ENCODE measurements at places on chromosomes 7 and 10. TPM values are rescaled to one million over a fixed set of nuclear protein-coding genes. Genes with fewer than 3 reads are reported as not detected.

GRCh38 chr7:102891693-102892261, 21.0 kb upstream of the LRRC17 start:
- no peak for DNase-seq

- peak; percentile 63 for DNase-seq
Measured at GRCh38 chr10:45471531-45472310, 97.7 kb downstream of the ALOX5 start.

The LFNG gene
- 19.2 TPM for polyA plus RNA-seq

The VTI1A gene
- polyA plus RNA-seq = 11.9 TPM

DNA sequence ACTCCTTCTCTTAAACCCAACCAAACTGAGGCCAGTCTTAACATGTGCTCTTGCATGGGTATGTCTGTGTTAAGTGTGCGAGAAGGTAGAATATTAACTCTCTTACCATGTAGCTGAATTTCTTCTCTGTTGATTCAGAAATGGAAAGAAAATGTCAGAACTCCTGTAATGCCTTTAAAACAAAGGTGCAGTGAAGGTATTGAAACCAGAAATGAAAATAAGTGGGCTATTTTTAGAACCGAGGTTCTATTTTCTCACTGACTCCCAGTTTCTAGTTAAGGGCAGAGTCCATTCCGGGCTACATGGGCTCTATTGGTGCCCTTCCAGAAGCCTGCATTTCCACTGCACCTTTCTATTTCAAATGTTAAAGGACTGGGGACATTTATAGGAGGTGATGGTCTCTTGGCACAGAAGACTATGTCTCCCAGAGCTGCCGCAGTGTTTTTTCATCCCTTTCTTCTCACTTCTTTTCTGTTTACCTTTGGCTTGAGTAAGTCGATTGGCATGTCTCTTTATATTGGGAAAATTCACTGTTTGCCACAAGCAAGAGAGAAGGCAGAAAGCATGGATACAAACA, 174.9 kb downstream of the LRMDA start:
- DNase-seq = no peak

DNA sequence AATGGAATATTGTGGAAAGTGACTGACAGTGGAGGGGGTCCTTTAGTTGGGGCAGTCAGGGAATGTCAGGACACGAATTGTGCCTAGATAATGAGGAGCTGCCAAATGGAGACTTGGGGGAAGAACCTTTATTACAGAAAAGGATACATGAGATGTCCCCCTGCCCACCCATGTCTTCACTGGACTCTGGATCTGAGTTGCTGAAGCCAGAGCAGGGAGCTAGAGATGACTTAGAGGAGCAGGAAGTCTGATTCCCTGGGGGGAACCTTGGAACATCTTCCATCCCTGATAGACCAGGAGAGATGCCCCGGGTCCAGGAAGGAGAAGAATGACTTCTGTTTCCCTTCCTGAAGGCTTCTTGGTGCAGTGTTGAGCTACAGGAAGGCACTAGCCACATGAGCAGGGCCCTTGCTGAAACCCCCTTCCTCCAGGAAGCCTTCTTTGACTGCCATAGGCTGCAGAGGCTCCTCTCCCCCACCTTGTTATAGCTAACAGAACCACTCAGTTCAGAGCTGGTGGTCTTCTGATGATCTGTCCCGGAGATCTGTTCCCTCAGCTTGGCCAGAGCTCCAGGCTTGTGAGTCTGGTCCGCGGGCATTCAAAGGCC, 747 bp upstream of the NEURL1 start:
- no peak for DNase-seq

DNA sequence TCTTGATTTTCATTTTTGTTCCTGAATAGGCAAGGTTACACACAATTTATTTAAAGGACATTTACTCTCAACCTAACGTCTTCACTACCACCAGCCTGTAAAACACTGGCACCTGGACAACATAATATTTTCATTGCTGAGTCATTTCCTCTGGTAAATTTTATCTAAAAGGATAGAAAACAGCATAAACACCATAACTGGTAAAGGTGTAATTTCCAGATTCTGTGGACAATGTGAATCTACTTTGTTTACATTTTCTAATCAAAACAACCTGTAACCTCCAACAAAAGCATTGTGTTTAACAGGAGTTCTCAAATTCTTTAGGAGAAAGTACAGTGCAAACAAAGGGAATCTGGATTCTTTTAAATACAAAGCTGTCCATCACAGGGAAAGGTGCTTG, 472.0 kb upstream of the AKR1E2 start:
- DNase-seq = no peak

- DNase-seq = no peak
Measured at GRCh38 chr10:50210876-50211275, 40.4 kb downstream of the ASAH2 start.

DNA sequence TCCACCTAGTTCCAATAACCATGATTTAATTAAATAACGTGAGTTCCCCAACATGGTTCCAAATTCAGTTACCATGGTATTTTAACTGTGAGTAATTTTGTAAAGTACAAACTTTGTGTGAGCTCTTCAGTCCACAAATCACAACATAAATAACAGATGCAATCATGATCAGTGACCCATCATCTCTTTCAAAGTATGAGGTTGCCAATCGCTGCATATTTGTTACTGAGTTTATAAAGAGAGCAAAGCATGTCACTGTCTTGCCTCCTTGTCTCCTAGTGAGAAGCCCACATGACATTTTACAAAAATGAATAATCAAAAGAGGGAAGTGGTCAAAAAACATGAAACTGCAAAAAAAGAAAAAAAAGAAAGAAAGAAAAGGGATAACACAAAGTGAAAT, 69.1 kb upstream of the PDSS1 start:
- DNase-seq = no peak

- no peak for DNase-seq
Measured at GRCh38 chr7:22833957-22834356, 11.3 kb upstream of the TOMM7 start.

DNA sequence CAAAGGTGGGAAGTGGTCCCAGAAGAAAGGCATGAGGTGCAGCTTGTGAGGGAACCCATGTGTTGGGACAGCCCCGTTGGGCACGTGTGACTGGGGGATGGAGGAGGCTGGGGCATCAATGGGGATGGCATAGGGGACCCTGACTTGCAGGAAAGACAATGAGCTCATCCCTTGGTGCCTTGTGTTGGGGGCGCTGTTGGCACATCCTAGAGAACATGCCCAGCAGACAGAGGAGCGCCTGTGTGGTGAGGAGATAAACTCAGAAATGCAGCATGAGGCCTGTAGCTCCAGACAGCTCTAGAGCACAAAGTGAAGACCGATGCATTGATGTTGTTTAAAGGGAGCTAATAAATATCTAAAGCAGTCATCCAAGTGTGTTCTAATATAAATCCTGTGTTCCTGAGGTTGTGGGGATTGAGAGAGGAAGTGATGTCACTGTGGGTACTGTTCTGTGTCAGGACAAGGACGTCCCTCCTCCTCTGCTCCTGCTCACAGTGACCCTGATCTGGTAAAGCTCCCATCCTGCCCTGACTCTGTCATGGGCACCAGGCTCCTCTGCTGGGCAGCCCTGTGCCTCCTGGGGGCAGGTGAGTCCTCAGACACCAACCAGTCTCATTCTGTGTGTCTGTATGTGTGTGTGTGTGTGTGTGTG, 126.1 kb upstream of the PRSS58 start:
- DNase-seq = no peak

The SPDYE5 gene
- 1.6 TPM for polyA plus RNA-seq

GRCh38 chr10:77357611-77358310, 279.8 kb downstream of the KCNMA1 start:
- DNase-seq = peak; percentile 38

GRCh38 chr7:3923307-3923918, 622.4 kb downstream of the SDK1 start:
- no peak for DNase-seq

The ARMH3 gene
- 14.7 TPM for polyA plus RNA-seq

DNA sequence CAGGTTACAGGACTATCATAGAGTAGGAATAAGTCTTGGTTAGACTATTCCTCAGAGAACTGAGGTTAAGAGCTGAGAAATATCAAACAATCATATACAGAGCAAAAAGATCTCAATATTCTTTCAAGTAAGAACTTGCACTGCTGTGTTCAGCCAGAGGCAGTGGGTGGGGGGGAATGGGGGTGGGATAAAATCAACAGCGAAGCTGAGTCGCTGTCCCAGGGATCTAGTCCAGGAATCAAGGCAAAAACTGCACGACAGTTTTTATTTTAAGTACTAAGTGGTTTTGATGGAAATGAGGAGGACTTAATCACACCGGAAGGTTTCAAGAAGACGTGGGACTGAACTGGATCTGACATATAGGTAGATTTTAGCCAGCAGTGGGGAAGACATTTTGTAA, 159.1 kb downstream of the SRPK2 start:
- DNase-seq = no peak

The GRID2IP gene
- polyA plus RNA-seq = 0.07 TPM

- DNase-seq = no peak
Measured at GRCh38 chr10:49268185-49268584, 30.8 kb upstream of the C10orf71 start.

The KEL gene
- 3.0 TPM for polyA plus RNA-seq

The PAX4 gene
- not detected for polyA plus RNA-seq

GRCh38 chr7:116588641-116589594, 64.1 kb downstream of the CAV1 start:
- peak; percentile 76 for DNase-seq

DNA sequence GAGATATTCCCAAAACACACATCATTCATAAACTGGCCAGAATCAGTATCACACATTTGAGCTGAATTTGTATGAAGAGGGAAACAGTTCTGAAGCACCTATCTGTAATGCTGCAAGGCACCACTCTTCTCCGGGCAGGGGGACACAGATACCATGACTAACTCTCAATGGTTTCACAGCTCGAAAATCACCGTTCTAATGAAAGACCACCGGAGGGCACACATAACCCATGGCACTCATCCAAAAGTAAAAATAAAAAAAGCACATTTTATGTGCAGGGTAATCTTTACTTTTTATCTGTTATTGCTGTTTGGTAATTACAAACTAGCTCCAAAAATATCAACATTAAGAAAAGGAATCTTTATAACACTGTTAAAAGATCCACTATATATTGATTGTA, 137.5 kb downstream of the PARD3 start:
- DNase-seq = no peak

GRCh38 chr7:25385506-25386136, 157.3 kb upstream of the NPVF start:
- DNase-seq = peak; percentile 75

The ARMC3 gene
- 0.12 TPM for polyA plus RNA-seq

GRCh38 chr10:369221-369683, 234.0 kb downstream of the ZMYND11 start:
- no peak for DNase-seq

Data from muscle of back (tissue), 13 donors.